ENCODE measurements at places on chromosomes 2 and 18.
A peak's percentile ranks its signal among the peaks of the same experiment; 100 is the strongest.

GRCh38 chr2:223936862-223937326, 8.2 kb downstream of the WDFY1 start:
- no peak for DNase-seq

DNA sequence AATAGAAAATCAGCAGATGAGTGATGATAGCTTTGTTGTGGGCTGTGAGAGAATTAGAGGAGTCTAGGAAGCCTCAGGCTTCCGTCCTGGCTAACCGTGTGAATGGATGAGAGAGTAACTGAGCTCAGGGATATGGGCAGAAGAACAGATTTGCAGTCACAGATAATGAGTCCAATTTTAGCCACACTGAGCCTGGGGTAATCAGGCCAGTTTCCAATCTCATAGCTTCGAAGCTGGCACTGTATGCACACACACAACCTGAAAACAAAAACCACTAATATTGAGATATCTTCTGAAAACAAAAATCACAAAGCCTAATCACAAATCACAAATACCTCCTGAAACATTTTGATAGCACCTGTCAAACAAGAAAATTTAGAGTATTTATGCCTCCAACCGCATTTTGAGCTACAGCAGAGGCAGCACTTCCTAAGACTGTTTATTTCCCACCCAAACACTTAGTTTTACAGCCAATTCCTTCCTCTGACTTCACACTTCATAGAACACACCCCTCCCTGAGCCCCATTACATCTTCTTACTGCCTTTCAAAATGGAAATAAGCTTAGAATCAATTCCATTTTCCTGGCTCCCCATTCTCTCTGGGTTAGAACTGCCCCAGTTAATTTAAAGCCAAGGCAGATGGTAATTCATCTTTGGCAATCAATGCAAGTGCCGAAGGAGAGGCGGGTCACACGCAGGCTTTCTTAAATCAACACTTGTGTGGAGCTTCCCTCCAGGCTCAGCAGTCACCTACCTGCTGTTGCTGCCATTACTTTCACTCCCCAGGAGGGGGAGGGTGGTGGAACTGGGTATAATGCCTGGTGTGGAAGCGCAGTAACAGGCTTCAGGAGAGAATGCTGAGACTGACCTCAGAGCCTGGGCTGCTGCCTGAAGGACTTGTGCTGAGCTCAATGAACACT, 18.9 kb downstream of the TTR start:
- DNase-seq: no peak

DNA sequence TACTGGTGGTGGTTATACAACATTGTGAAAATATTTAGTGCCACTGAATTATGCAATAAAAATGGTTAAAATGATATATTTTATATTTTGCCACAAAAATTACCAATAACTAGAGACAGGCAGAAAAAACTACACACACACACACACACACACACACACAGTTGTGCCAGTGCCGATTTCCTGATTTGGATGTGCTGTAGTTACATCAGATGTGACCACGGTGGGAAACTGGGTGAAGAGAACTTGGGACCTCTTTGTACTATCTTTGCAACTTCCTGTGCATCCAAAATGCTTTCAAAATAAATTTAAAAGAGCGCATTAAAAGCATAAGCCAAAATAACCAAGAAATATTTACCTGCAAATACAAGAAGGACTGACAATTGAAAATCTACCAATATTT, 61.6 kb upstream of the CCBE1 start:
- DNase-seq: no peak

DNA sequence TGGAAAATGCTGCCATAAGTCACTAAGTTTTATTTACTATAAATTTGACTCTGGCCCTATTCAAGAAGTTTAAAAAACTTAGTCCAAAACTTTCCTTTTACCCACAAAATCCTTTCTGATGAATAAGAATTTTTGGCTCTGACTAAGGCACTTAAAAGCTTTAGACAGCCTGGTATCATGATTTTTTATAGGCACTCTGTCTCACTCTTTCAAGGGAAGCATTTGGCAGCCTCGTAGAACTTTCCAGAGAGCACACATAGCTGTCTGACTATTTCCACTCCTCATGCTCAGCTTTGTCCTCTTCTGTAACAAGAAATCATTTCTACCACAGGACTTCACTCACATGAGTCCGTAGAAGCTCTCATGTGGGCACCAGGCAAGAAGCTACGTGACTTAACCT, 32.3 kb upstream of the XDH start:
- DNase-seq: no peak

DNA sequence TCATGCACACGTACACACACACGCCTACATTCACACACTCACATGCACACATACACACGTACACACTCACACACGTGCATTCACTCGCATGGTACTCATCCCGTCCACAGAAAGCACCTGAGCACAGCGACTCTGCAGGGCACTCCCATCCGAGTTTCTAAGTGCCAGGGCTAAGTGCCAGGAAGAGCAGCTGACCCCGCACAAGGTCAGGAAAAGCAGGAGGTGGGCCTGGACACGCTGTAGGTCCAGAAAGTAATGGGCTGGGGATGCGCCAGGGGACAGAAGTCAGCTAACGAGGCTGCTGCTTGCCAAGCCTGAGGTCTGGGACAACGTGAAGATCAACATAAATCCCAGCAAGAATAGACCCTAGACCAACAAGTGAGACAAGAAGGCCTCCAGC, 15.8 kb downstream of the ADI1 start:
- DNase-seq: no peak

GRCh38 chr2:10310309-10310888, 7.7 kb downstream of the HPCAL1 start:
- DNase-seq: no peak

GRCh38 chr2:73983322-73984202, 1.1 kb upstream of the TET3 start:
- no peak for DNase-seq

GRCh38 chr2:173990970-173991819, 26.0 kb upstream of the SP3 start:
- DNase-seq: no peak

GRCh38 chr18:64474773-64475172, 325.9 kb upstream of the LINC00305 start:
- DNase-seq: no peak

- peak; percentile 37 for DNase-seq
Measured at GRCh38 chr2:582792-583528, 94.2 kb downstream of the TMEM18 start.

DNA sequence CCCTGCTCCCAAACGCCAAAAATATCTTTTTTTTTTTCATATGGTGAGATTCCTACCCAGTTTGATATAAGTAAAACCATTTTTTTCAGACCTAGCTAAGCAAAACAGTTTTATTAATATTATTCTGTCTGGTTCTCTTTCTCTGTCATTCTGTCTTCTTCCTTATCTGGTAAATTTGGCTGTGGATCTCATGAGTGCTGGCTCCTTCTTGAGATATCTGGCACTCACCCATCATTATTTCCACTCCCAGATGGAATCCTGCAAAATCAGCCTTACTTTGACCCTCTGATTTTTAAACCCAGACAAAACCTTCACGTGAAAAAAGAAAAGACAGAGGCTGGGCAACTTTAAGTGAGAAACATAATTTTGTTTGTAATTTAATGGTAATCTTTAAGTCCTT, 373.6 kb downstream of the NYAP2 start:
- no peak for DNase-seq

GRCh38 chr2:112705575-112705974, 15.2 kb upstream of the NT5DC4 start:
- no peak for DNase-seq

DNA sequence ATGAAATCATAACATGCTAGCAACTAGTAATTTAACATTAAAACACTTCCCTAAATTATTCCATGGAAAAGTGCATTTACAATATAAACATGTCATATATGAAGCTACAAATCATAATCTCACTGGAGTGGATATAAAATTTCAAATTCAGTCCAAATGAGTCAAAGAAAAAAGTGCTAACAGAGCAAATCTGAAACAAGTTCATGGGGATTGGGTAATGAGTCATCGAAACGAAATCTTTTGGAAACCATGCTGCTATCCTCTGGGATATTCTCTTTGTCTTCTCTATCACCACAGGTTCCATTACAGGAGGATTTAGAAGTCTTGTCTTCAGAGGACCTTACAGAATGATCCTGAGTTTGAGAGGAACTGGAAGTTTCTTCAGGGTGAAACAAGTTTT, 34.1 kb downstream of the STK17B start:
- DNase-seq: no peak

- no peak for DNase-seq
Measured at GRCh38 chr2:19357402-19358241, 801 bp downstream of the OSR1 start.

- no peak for DNase-seq
Measured at GRCh38 chr2:173462892-173463840, 108.5 kb downstream of the CDCA7 start.

DNA sequence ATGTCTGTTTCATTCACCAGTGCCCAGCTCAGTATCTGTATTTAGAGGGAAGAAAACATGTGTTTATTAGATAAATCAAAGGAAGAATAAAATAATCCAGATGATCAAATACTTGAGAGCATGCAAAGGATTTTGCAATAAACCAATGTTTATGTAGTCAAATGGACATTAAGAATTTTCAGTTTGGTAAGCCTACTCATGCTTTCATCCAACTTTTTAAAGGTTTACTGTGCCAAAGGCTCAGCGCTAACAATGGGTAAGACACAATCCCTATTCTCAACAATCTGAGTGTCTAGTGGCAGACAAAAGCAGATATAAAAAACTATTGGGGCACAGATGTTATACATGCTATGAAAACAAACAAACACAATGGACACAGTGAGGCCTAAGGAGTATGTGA, 26.3 kb downstream of the GRB14 start:
- DNase-seq: no peak

DNA sequence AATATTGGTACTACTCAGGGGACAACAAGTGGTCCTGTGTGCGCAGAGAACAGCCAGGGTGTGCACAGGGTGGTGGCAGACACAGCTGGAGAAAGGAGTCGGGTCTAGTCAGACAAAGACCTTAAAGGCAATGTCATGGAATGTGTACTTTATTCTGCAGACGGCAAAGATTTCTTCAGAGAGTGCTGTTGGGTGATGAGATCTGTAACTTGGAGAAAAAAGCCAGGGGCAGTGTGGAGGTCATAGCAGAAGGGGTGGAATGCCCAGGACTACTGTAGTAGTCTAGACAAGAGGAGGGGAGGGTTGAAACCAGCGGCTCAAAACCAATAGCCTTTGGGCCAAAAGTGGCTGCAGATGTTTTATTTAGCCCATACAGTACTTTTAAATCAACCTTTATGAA, 121.3 kb upstream of the ZFP36L2 start:
- no peak for DNase-seq

DNA sequence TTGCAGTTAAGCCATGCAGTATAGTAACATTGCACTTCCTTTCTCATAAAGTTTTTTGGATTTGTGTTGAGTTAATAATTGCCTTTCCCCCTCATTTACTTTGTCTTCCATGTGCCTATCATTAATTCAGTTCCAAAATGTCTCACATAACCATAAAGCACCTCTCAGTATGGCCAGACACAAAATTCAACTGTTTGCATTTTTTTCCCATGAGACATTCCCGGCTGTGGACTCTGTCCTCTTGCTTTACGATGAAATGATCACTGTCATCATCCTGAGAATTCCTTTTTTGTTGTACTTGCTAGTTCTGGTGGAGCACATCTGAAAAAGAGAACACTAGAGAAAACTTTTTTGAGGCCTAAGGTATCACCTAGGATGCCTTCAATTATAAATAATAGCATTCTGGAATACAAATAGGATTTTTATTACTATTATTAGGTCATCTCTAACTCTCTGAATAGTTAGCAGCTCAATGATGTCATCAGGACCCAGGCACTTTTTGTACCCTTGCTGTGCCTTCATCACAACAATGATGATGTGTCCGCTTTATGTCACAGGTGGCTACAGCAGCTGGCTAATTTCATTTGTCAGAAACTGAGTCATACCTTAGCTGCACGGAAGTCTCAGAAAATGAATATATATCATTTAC, 8.5 kb upstream of the ATP8B1 start:
- no peak for DNase-seq

GRCh38 chr2:205989271-205990071, 96.5 kb downstream of the INO80D start:
- DNase-seq: no peak

DNA sequence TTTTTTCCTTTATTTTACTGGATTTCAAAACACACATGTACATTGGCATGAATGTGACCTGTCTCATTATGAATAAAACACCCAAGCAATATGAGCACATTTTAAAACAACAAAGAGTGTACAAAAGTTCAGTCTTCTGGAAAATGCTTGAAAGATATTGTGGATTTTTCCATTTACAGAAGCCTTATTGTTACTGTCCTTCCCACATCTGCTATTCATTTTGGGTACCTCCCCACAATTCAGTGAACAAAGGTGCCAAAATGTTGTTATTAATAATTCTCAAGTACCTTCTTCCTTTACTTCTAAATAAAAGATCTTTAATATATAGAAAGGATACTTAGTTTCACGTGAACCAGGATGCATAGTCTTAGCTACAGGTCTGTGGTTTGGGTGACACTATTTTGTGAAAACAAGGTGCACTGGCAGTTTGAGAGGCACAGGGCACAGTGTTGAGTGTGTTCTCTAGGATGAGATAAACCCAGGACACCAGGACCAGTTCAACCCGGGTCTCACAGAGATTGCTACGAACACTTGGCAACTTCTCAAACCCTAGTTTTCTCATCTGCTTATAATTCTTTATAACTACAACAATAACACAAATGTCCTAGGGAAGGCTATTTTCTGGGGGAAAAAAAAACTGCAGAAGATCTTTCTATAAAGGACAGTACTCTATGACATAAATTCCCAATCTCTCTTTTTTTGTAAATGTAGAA, 84.5 kb upstream of the GALNT5 start:
- no peak for DNase-seq

GRCh38 chr18:1624612-1625011, 719.9 kb downstream of the ADCYAP1 start:
- DNase-seq: no peak

DNA sequence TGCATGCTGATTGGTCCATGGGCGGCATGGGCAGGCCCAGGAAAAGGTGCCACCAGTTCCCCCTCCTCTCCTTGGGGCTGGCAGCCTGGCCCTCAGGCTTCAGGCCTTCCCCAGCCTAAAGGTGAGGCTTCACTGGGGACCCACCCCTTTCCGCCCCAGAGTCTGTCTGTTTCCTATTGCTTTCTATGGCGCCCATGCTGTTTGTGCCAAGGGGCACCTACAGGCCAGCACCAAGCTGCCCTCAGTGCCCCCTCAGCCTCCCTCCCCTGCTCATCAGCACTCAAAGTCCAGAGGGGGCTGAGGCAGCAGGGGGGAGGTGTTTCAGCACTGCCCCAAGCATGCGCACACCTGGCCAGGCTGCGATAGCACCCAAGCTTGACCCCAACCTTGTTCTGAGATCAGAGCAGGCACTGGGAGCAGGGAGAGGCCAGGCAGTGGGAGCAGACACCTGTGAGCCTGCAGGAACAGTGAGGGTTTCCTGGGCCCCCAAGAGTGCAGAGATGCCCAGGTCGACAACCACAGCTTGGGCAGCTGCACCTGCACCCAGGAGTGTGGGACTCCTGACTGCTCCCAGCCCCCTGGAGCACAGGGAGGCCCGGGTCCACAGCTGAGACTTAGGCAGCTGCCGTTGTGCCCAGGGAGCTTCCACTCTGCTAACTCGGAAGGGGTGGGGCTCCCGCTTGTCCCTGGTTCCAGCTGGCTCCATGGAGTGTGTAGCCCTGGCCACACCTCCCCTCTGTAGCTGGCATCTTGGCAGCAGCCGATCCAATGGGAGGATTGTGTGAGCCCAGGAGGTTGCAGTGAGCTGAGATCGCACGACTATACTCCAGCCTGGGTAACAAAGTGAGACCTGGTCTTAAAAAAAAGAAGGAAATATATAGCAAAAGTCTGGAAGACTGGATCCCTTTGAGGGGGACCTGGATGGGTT, 69.1 kb downstream of the NCAPH start:
- no peak for DNase-seq

- DNase-seq: no peak
Measured at GRCh38 chr2:228675091-228675490, 493.6 kb upstream of the SPHKAP start.
